ENCODE measurements at places on chromosomes 2 and 18. TPM values are rescaled to one million over a fixed set of nuclear protein-coding genes. Genes with fewer than 3 reads are reported as not detected.

DNA sequence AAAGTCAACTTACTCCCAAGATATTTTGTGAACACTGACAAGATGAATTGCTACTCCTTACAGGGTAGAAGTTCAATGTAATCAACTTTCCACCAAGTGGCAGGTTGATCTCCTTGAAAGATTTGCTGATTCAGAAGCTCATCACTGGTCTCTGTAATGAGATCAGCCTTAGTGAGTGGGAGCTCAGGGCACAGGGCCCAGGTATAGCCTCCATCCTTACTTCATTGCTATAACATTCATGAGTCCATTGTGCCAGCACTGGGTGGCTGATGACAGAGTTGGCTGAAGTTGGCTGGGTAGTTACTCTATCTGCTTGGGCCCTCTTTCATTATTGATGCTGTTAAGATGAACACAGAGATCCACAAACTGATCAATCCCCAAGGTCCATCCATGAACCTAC, 379.0 kb downstream of the IRS1 start:
- DNase-seq = no peak

DNA sequence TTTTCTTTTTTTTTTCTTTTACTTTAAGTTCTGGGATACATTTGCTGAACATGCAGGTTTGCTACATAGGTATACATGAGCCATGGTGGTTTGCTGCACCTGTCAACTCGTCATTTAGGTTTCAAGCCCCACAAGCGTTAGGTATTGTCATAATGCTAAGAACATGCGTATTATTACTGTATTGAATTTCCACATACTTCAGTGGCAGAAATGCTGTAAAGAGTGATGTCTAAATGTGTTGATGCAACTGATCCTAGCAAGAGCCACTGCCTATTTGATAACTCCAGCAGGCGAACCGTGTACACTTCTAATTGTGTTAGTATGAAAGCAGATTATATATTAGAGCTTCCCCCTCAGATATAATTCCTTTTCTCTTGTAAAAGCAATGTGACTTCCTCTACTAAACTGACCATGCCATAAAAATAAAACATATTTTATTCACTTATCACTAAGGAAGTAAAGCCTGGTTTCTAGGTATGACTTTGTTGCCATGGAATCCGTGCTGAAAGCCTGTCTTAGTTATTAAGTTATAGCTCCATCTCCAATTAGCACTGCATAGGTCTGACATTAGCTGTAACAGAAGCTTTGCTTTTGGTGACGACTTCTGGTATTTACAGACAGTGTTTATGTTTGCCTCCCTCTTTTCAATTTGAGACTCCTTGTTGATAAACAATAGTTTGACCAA, 280.0 kb downstream of the GALR1 start:
- DNase-seq = no peak

DNA sequence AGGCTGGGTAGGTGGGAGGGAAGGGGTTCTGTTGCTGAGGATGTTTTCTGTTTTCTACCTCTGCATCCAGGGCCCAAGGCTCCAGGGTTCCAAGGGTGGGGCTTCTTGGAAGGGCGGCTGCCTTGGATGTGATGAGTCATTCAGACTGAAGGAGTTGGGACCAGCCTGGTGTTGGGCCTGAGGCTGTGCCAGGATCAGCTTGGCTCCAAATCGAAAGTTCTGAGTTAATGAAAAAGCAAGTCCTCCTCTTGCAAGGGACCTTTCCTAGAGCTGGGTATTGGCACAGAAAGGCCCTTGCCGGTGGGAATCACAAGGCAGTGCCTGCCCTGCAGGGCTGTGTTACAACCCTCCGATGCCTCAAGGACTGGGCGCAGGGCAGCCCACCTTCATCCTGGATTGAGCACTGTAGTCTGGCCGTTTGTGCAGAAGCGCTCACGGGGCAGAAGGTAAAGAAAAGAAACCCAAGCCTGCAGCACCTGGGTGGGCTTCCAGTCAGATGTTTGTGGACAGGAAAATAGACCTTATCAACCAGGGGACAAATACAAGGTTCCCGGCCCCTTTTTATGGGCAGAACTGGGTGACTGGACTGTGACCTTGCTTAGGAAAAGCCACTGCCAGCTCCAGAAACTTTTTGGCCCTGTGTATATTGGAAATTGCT, 52.5 kb upstream of the MCFD2 start:
- DNase-seq = no peak

GRCh38 chr18:48986851-48987761, 36.3 kb upstream of the SMAD7 start:
- DNase-seq = no peak

GRCh38 chr18:44539926-44540325, 140.8 kb upstream of the SETBP1 start:
- DNase-seq = no peak

GRCh38 chr18:68520406-68521075, 194.4 kb downstream of the TMX3 start:
- no peak for DNase-seq

- no peak for DNase-seq
Measured at GRCh38 chr2:129887688-129888266, 91.7 kb upstream of the RAB6C start.

GRCh38 chr2:42801381-42801780, 9.0 kb upstream of the HAAO start:
- no peak for DNase-seq

- DNase-seq = no peak
Measured at GRCh38 chr18:48222118-48222517, 187.1 kb downstream of the ZBTB7C start.

GRCh38 chr2:85439986-85440385, 21.5 kb downstream of the SH2D6 start:
- DNase-seq = no peak

GRCh38 chr18:48860269-48861180, 90.2 kb downstream of the SMAD7 start:
- peak; percentile 88 for DNase-seq

DNA sequence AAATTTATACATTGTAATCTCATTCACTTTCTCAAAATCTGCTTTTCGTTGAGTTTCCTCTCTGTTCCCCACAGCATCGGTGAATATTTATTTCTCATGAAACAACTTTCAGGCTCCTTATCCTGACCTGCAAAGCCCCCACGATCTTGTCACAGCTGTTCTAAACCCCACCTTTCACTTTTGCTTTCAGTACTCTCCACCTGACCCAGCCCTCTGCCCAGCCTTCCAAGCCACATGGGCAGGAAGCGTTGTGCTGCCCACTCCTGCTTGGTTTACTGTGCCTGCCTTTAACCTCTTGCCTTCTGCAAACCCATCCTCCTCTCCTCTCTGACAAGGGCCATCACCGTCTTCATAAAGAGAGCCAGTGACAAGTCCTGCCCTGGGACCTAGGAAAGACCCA, 262.5 kb downstream of the GALR1 start:
- no peak for DNase-seq

DNA sequence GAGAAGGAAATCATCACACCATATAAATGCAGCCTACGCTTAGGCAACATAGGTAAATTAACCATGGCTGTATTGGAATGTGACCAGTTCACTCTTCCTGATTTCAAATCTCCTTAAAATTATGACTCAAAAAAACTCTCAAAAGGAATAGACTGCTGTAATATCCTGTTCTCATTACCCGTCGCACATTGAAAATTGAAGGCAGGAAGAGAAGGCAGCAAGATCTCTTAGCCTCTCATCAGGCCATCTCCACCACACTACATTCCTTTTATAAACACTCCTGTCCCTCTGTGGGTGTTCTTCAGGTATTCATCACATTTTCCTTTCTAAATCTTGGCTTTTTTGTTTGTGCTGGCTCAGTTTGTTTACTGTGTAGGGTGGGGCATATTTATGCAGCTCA, 83.2 kb downstream of the PPP1R1C start:
- DNase-seq = no peak

DNA sequence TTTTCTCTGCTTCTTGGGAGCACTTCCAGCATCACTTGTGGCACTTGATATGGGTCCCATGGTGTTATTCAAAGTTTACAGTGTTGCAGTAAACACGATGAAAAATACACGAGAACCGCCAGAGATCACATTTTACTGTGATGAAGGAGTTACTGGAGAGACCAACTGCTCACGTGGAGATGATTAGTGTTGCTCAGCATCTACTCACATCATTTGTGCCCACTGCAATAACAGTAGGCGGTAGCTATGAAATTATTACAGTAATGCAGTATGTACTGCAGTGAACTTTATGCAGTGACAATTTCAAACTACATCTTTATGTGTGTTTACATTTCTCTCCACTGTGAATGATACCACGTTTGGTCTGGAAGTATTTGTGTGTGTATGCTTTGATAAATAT, 93.5 kb downstream of the SLC4A3 start:
- no peak for DNase-seq

DNA sequence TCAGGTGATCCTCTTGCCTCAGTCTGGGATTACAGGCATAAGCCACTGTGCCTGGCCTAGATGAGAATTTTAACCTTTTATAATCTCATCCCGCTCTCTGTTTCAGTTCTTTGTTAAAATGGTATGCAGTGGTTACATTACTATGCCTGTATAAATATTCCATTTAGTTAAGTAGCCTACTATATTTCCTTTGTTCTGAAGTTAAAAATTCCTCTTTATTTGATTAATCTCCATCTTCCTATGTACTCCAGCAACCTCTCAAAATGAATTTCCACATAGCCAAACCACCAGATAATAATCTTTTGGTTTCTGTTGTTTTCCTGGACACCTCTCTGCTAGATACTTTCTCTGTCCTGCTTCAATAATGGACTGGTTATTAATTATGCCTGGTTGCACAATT, 15.8 kb downstream of the RAB10 start:
- DNase-seq = no peak

- DNase-seq = peak; percentile 46
Measured at GRCh38 chr18:52348209-52348608, 8.2 kb downstream of the DCC start.

- DNase-seq = no peak
Measured at GRCh38 chr2:65731476-65731875, 299.1 kb upstream of the SPRED2 start.

GRCh38 chr2:117232305-117232704, 582.2 kb upstream of the DDX18 start:
- DNase-seq = no peak

DNA sequence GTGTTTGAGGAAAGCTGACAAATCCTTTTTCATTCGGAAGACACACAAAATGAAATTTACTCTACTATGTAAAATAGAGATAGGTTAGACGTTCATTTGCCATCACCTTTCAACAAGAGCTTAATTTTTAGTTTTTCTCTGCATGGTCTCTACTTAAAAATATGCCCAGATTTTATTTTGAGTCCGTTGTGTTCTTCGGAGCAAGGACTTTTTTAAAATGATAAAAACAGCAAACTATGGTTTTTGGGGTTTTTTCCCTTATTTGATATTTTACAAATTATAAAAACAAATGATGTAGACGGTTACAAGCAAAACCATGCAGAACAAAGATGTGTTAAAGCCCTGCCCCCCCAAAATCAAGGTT, 53.3 kb upstream of the RBM44 start:
- DNase-seq = no peak

- DNase-seq = peak; percentile 5
Measured at GRCh38 chr2:220837226-220837625, 734.9 kb downstream of the EPHA4 start.

GRCh38 chr2:3625186-3625585, 30.3 kb downstream of the COLEC11 start:
- DNase-seq = no peak

DNA sequence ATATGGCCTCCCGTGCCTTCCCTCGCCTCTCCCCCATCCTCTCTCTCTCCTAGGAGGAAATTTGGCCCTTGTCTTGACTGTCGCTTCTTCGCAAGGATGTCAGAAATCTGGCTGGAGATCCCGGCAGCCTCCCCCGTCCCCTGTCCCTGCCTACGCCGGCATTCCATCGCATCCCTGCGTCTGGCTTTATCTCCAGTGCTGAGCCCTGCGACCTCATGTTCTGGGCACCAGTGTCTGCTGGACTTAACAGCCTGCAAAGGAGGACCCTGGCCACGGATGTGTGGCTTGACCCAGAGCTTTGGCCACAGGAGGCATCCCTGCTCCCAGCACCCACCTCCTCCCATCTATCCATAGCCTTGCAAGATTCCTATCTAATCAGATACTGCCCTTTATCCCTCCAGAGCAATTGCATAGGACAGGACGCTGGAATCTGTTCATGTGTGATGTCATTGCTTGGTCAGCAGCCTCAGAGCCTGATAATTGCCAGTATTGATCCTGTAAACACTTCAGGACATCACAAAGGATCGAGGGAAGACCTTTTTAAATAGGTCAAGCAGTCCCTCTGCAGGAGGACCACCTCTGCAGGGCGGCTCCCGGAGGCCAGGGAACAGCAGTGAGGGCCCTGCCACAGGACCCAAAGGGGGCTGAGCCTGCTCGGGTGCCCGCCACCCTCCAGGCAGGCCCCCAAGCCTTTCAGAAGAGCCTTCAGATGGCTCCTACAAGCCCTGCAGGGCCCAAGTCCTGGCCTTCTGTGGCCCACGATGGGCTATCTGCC, 168.2 kb downstream of the TWIST2 start:
- DNase-seq = no peak

DNA sequence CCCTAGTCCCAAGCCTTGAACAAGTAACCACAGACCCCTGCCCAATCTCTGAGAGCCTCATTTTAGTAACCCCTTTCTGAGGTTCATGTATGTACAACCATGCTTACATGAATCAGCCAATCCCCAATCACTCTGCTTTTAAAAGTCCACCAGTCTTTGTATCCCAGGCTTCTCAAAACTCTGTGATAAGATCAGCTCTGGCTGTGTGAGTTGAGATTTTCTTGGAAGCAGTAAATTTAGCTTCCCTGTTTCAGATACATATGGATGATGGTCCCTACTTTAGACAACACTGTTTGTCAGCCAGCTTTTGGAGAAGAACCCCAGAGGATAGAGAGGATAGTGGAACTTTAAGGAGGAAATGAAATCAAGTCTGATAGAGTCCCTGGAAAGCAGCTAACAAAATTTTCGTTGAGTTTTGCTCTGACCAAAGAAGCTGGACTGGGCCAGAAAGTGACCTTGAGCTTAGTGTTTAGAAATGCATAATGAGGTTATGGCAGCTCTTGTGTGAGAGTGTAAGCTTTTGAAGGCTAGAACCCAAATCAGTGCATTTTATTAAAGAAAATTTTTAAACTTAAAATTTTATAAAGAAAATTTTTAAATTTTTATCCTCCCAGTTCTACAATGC, 3.7 kb downstream of the ADNP2 start:
- DNase-seq = no peak

- no peak for DNase-seq
Measured at GRCh38 chr2:37489041-37489456, 144.6 kb downstream of the QPCT start.

- DNase-seq = peak; percentile 63
Measured at GRCh38 chr2:218984239-218985020, 554 bp downstream of the FEV start.

- DNase-seq = no peak
Measured at GRCh38 chr2:46495231-46496030, 16.1 kb downstream of the TMEM247 start.

GRCh38 chr2:101809698-101810097, 112.2 kb downstream of the MAP4K4 start:
- DNase-seq = no peak

Gene MEIS1
- total RNA-seq = 10.7 TPM

Gene PKP4
- 72.1 TPM for total RNA-seq

Gene VWC2L
- total RNA-seq = not detected

Gene RIT2
- not detected for total RNA-seq

Gene TYW5
- total RNA-seq = 17.1 TPM

Gene LIMS3
- not detected for total RNA-seq

Gene LOXHD1
- total RNA-seq = not detected

Gene EML6
- total RNA-seq = 1.6 TPM

Gene IL1F10
- not detected for total RNA-seq

Gene SH3RF3
- total RNA-seq = 0.28 TPM

Gene TWSG1
- total RNA-seq = 87.9 TPM

Gene RGPD4
- total RNA-seq = 0.06 TPM

Gene CRACDL
- 0.07 TPM for total RNA-seq

Gene STRADB
- 64.0 TPM for total RNA-seq

Gene AGAP1
- 26.9 TPM for total RNA-seq

Gene POTEI
- total RNA-seq = 1.8 TPM

Gene IRS1
- 13.0 TPM for total RNA-seq
